Natural killer cell treated with Interleukin-12 subunit alpha and Interleukin-12 subunit beta and Interleukin-15 and Interleukin-18, amount 100 ng/mL, for 72 hours (primary cell): ENCODE measurements at places on chromosomes 5 and 9.
A peak's percentile ranks its signal among the peaks of the same experiment; 100 is the strongest.

- no peak overlapping the region for H3K27ac ChIP-seq
- no peak for DNase-seq
- H3K4me3 ChIP-seq, result peak overlapping the region; percentile 0
Observed at GRCh38 chr5:134000696-134001453, 3.9 kb downstream of the VDAC1 start.

GRCh38 chr9:99140685-99141314 lies 35.9 kb downstream of the TGFBR1 start:
- H3K27ac ChIP-seq, result peak overlapping the region; percentile 68
- H3K36me3 ChIP-seq, result peaks cover 42% of the 10 kb centered on the region
- H3K27me3 ChIP-seq, result no peaks in the 10 kb centered on the region
- no peak for DNase-seq
- H3K4me3 ChIP-seq, result no peak overlapping the region

DNA sequence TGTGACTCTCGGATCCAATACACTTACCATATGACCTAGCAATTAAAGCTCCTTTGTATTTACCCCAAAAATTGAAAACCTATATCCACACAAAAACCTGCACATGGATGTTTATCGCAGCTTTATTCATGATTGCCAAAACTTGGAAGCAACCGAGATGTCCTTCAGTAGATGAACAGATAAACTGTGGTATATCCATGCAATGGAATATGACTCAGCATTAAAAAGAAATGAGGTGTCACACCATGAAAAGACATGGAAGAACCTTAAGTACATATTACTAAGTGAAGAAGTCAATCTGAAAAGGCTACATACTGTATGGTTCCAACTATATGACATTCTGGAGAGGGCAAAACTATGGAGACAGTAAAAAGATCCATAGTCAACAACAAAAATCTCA lies 82.0 kb upstream of the PHF24 start:
- H3K27me3 ChIP-seq, result peaks cover 31% of the 10 kb centered on the region
- no peaks in the 10 kb centered on the region for H3K4me1 ChIP-seq
- H3K4me3 ChIP-seq, result no peak overlapping the region

- no peak overlapping the region for H3K27ac ChIP-seq
- peaks cover 10% of the 10 kb centered on the region for H3K36me3 ChIP-seq
- DNase-seq, result no peak
- no peak overlapping the region for H3K4me3 ChIP-seq
- no peaks in the 10 kb centered on the region for H3K4me1 ChIP-seq
Observed at GRCh38 chr5:28253431-28253830, 1215.0 kb upstream of the CDH9 start.

- peaks cover 14% of the 10 kb centered on the region for H3K4me1 ChIP-seq
- H3K4me3 ChIP-seq, result peak overlapping the region; percentile 62
- DNase-seq, result no peak
- no peaks in the 10 kb centered on the region for H3K36me3 ChIP-seq
- H3K27me3 ChIP-seq, result peaks cover 8% of the 10 kb centered on the region
- H3K27ac ChIP-seq, result no peak overlapping the region
Observed at GRCh38 chr5:10607023-10607665, 43.3 kb downstream of the ANKRD33B start.

GRCh38 chr5:21774801-21775200 lies 1078.3 kb downstream of the CDH12 start:
- H3K27ac ChIP-seq, result no peak overlapping the region
- H3K4me1 ChIP-seq, result no peaks in the 10 kb centered on the region

DNA sequence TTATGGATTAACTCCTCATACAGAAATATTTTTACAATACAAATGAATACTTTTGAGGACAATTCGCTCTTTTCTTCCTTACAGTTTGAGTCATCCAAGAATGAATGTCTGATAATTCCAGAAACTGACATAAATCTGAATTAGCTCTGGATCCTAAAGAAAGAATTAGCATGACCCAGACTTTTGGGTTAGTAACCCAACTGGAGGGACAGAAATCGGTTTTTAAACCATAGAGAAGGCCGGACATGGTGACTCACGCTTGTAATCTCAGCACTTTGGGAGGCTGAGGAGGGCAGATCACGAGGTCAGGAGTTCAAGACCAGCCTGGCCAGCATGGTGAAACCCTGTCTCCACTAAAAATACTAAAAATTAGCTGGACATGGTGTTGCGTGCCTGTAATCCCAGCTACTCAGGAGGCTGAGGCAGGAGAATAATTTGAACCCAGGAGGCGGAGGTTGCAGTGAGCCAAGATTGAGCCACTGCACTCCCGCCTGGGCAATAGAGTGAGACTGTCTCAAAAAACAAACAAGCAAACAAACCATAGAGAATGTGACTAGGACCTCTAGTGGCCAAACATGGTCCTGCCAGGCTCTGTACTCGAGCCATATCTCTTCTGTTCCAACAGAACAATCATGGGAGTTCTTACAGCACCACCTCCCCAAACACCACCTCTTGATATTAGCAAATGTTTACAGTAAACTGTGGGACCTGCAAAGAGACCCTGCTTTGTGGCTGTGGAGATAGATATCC lies 44.8 kb downstream of the LURAP1L start:
- no peaks in the 10 kb centered on the region for H3K4me1 ChIP-seq
- H3K27ac ChIP-seq, result no peak overlapping the region
- DNase-seq, result no peak
- no peaks in the 10 kb centered on the region for H3K36me3 ChIP-seq
